ENCODE measurements at places on chromosomes 13 and 19.

- no peak for DNase-seq
Measured at GRCh38 chr19:19459707-19460251, 54.3 kb downstream of the GATAD2A start.

DNA sequence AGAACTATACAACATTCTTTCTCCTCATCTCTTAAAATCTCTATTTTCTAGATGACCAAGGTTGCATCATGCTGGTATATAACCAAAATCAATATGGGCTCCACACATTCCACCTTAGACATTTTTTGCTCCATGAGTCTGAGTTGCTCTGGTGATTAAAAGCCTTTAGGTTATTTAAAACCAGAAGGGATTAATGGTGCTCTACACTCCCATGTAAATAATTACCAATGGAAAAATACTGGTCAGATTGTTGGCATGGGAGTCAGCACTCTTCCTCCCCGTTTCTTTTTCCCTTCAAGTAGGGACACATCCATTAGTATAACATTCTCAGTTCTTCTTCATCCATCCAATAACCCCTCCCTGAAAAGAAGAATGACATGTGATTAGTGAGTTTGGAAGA, 747.7 kb downstream of the PCDH17 start:
- DNase-seq, result no peak

GRCh38 chr19:43101950-43102349, 19.4 kb upstream of the PSG2 start:
- DNase-seq, result no peak

- no peak for DNase-seq
Measured at GRCh38 chr19:30547246-30547645, 175.1 kb downstream of the ZNF536 start.

- DNase-seq, result no peak
Measured at GRCh38 chr13:76837801-76838200, 48.4 kb downstream of the KCTD12 start.

DNA sequence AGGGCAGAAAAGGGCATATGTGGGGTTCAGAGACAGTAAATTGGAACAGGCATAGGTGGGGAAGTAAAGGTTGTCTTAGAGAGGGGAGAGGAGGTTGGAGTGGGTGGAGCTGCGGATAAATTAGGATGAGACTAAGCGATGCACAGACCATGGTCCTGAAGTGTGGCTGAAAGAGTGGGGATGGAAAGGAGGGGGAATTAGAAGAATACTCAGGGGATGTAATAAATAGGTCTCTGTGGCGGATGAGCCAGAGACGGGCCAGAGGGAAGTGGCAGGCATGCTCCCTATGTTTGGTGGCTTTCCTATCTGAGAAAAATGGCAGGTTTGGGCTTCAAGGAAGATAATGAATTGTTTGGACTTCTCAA, 123.4 kb downstream of the OLFM4 start:
- no peak for DNase-seq

DNA sequence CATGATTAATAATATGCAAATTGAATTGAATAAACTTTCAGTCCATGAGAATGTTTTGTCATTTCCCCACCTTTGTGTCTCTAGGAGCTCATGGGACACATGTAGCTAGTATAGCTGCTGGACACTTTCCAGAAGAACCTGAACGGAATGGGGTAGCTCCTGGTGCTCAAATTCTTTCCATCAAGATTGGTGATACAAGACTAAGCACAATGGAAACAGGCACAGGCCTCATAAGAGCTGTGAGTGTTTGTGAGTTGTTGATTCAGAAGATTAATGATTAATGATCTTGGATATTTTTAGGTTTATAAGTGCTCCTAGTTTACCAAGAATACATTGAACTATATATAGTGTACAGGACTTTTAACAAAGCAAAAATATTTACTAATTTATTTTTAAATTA, 30.1 kb downstream of the TPP2 start:
- no peak for DNase-seq

DNA sequence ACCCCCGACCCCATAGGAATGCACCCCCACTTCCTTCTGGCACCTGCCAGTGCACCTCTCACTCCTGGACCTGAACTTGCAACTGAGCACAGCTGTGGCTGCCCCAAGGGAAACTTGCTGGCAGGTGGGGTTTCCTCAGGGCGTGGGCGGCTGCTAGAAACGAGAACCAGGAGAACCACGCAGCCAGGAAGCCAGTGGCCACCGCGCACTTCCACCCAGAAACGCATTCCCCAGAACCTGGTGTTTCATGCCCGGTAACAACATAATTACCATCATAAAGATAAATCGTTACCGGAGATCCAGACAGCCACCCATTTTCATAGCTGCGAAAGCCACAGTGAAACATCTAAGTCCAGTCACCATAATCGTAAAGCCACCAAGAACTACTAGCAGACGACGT, 75.2 kb upstream of the C13orf46 start:
- DNase-seq, result no peak

DNA sequence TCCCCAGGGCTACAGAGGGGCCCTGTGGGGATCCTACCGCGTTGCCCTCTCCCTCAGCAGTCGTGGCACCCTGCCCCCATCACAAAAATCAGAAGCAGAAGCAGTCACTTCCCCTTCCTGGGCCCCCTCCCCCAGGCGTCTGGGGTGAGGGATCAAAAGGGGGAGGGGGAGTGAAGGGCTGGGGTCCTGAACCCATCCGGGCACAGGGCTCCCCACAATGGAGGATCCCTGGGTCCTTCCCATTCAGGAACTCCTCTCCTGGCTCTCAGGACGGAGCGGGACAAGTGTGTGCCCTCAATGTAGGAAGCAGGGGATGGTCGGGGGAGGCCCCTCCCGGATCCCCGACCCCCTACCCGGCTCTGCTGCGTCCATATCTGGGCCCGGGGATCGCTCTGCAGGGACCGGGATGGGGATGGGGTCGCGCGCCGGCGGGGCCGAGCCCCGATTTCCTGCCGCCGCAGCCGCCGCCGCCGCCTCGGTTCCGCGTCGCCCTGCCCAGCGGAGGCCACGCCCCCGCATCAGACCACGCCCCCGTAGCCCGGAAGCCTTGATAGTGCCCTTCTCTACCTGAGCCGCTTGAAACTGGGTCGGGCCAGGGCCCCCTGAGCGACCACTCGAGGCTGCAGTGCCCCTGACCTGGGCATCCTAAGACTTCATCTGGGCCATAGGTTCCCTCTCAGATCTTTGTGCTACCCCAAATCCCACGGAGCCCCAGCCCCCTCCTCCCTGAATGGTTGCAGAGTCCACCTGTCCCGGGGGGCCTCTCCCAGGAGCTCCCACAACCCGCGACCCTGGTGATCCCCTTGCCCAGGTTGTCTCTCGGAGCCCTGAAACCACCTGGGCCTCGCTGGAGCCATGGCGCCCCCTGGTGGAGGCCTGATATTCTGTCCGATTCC, at the start of gene GMIP:
Gene GMIP (minus strand): TSS at position 500 of the 896 bp plus-strand sequence. CDS start 128 bp downstream, at position 372.
- no peak for DNase-seq
